ENCODE measurements at places on chromosomes 1 and 21. TPM values are rescaled to one million over a fixed set of nuclear protein-coding genes. Genes with fewer than 3 reads are reported as not detected.

DNA sequence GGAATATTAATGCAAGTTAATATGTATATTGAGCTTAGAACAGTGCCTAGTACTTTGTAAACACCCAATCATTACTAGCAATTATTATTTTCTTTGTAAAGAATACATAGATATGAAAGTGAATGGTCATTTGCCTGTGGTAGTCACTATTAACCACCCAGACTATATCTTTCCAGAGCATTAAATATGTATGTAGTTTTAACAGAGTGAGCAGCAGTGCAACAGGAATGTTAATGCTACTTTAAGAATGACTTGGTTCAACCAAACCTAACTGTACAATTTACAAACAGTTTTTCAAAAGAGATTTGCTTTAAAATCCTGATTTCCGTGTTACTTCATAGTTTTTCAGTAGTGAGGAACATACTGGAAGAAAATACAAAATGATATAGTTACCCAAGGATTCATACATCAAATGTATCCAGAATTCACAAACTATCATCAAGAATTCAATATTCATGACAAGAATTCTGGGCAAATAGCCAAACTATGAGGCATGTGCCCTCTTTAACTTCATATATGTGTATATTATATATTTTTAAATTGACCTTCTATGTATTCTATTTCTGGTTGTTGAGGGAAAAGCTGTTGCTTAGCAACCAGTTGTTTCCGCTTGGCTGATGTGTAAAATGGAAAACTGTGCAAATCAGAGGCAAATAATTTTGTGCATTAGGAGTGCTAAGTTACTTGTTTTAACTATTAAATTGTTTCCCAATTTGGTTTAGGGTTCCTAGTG, 34.9 kb upstream of the IVNS1ABP start:
- DNase-seq, result no peak

GRCh38 chr1:17239420-17239819, 9.5 kb upstream of the PADI3 start:
- peak; percentile 94 for DNase-seq

DNA sequence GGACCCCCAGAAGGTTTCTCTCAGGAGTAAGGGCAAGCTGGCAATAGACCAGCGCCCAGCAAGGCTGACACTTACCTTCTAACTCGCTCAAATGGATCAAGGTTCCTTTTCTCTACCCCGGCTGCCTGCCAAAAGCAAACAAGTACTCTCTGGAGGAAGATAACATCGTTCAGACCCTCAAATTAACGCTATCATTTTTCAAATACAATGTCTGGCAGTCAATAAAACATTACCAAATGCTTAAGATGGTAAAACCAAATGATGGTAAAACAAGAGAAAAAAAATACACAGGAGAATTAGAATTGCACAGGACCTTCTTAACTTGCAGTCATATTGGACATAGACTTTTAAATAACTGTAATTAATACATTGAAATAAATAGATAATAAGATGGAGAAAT, 148.1 kb downstream of the SPATA46 start:
- no peak for DNase-seq

DNA sequence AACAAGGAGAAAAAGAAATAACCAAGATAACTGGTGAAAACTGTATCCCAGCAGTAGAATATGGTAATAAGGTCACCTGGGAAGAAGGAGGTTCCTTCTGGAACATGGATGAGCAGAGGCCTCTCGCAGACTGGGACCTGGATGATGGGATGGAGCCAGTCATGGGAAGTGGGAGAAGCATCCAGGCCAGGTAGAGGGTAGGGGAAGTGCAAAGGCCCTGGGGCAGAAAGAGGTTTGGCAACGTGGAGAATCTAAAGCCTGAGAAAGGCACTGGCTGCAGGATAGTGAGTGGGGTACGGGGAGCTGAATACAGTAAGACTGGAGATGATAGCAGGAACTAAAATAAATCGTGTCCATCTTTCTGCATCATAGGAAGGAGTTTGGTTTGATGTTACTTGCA, 96.1 kb upstream of the VAMP3 start:
- no peak for DNase-seq

- DNase-seq, result no peak
Observed at GRCh38 chr1:222096476-222096772, 354.5 kb upstream of the DUSP10 start.

GBP5 gene
- 0.32 TPM for total RNA-seq

SVBP gene
- total RNA-seq, result 15.8 TPM

COL24A1 gene
- total RNA-seq, result 3.9 TPM

All from fibroblast of villous mesenchyme (primary cell).